ENCODE measurements at places on chromosomes 16 and 17.

DNA sequence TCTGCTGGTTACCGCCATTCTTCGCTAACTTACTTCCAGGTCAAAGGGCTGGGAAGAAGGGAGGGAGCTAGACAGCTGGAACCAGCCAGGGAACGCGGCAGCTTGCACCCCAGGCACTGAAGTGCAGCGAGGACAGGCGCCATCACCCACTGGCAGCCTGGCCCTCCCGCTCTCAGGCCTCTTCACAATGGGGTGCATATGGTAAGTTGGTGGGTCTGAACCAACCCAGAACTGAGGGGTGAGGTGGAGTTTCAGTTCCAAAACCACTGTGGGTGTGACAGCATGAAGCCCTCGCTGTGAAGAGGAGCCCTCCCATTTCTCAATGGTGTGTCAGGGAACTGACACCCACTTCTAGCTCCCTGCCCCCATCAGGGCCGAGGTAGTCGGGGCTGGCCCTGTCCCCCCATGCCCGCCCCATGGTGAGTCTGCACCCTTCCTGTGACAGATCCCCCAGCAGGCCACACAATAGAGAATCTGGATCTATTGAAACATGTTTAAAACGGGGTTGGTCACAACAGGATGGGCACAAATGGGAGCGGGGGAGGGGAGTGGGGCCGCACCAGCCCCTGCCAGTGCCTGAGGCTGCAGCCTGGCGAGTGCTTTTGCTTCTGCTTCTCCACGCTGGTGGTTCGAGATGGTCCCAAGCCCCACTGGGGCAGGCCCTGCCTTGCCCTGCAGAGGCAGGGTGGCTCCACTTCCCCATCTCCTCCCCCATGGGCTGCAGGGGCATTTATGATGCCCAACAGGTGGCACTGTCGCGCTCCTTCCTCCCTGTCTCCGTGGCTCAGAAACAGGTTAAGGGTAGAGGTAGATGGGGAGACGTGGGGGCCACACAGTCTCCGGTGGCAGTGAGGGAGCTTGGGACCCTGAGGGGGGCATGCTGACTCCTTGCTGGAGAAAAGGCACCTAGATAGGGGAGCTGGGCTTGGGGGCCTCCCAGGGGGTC, 2.3 kb downstream of the LIMD2 start:
- DNase-seq = peak; percentile 76

- DNase-seq = no peak
Measured at GRCh38 chr16:58999762-59000161, 265.6 kb upstream of the GOT2 start.

GRCh38 chr17:183021-183420, 1.6 kb upstream of the DOC2B start:
- DNase-seq = no peak

GRCh38 chr17:76198702-76199101, 41.6 kb downstream of the RNF157 start:
- no peak for DNase-seq

DNA sequence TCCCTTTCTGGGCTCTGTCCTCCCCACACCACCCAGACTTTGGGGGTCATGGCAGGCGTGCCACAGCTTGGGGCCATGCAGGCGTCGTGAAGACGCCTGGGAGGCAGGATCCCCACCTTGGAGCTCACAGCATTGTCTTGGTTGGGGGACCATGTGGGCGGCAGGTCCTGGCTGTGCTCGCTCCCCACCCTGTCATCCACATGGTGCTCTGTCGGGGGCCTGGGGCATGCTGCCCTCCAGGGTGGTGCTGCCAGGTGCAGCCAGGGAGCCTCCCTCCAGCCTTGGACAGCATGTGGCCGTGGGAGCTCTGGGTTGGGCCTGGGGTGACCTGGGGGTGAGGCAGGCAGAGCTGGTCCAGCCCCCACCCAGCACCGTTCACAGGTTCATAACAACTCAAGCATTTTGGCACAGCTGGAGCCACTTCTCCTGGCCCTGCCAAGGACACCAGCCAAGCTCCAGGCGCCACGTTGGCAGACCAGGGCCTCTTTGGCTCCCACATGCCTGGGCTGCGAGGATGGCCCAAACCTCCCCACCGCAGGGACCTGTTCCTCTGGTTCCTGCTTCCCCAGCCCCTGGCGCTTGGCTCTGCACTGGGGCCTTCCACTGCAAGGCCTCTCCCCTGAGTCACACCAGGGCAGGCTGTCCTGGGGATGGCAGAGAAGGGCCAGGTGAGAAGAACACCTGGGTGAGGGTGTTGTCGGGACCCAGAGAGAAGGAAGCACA, 15.1 kb upstream of the ATP6V0C start:
- DNase-seq = no peak

DNA sequence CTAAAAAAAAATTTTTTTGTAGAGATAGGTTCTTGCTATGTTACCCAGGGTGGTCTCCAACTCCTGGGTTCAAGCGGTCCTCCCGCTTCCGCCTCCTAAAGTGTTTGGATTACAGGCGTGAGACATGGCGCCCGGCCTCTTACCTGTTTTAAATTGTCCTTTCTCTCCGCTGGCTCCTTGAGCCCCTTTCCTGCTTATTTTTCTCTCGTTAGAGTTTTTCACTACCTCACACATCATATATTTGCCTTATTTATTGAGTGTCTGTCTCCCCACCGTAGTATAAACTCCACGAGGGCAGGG, 760 bp upstream of the SEC14L5 start:
- DNase-seq = no peak

- DNase-seq = no peak
Measured at GRCh38 chr17:48892940-48893645, 506 bp downstream of the ATP5MC1 start.

Data from GM13977 (cell line).